NCI-H2171 treated with DMSO at 0.1 percent for 48 hours (cell line): ENCODE measurements at places on chromosomes 7 and 10.

DNA sequence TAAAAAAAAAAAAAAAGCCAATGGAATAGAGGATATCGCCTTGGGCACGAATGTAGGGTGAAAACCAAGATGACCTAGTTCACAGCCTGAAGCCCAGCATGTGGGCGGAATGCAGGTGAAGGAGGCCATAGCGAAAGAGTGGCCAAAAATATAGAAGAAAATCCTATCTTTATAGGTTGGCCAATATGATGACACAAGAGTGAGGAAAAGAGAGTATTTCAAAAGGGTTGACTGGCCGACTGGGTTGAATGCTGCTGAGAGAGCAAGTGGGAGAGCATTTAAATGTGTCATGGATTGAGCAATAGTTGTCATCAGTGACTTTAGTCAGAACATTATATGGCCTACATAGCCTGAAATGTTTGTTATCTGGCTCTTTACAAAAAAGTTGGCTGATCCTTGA, 17.2 kb upstream of the GLI3 start:
- no peak for DNase-seq

- no peak for DNase-seq
Measured at GRCh38 chr7:147197006-147197405, 1080.4 kb downstream of the CNTNAP2 start.

DNA sequence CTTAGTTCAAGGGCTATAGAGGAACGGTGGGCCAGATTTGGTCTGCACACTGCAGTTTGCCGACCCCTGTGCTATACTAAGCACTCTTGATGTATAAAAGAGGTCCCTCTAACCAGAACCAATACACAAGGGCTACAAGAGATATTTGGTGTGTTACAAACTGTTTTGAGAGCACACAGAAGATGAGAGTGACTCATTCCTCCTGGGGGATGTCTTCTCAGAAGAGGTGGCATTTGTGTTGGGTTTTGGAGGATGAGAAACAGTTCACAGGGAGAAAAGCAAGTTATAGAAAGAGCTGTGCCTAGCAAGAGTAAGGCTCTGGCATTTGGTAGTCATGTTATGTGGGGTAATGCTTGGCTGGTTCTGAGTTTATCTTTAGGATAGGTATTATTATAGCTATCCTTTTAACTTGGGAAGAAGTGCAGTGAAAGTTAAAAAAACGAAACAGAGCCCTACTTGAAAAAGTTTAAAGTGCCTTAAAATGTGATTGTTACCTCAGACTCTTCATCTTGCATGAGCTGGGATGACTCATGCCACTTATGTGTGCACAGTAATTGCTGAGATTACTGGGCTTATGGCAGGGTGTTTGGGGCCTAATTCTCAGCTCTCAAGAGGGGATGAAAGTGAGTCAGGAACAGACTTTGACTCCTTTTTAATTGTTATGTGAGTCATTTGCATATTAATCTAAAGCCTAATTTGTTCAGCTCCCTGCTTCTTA, 160.4 kb downstream of the KIF20B start:
- DNase-seq, result no peak

GRCh38 chr7:11726794-11727155, 105.2 kb downstream of the THSD7A start:
- DNase-seq, result no peak

DNA sequence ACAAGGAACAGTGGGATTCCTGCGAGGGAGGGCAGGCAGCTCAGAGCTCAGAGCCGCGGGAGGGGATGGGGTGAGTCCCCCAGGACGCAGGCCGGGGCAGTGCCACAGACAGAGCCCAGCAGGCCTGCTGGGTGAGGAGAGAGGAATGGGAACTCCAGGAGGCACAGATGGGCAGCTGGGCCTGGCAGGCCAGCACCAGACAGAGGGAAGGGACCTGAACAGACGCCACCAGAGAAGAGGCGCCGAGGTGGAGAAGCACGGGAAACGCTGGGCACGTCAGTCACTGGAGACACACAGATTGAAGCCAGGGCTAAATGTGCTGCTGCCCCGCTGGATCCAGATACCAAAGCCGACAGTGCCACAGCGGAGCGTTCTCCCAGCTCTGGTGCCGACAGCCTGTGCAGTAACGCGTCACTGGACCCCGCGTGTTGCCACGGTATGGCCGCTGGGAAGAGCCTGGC, 225.8 kb downstream of the MAD1L1 start:
- no peak for DNase-seq

DNA sequence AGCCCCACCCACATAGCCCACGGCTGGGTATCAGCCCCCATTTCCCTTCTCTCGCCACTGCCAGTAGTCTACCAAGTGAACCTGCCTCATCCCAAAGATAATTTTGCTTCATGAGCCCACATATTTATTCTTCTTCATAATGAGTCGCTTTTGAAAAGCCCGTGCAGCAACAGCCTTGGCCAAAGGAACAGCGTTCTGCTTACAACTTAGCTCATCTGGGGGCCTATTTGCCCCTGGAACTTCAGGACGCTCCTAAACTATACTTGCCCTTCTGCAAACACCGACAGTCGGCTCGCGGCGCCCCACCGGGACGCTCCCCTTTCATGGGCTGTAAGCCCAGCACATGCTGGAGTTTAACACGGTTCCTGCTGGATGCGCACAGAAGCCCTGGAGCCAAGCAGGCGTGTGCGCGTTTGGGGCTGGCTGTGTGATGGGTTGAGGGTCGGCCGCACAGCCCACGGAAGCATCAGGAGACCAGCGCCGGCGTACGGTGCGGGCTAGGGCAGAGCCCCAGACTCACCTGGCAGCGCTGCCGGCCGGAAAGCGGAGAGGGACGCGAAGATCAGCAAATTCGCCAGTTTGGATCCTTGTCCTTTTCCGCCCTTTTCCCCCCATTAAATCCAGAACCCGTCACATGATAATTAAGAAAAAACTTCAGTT, 370 bp downstream of the TMEM60 start:
- no peak for DNase-seq

DNA sequence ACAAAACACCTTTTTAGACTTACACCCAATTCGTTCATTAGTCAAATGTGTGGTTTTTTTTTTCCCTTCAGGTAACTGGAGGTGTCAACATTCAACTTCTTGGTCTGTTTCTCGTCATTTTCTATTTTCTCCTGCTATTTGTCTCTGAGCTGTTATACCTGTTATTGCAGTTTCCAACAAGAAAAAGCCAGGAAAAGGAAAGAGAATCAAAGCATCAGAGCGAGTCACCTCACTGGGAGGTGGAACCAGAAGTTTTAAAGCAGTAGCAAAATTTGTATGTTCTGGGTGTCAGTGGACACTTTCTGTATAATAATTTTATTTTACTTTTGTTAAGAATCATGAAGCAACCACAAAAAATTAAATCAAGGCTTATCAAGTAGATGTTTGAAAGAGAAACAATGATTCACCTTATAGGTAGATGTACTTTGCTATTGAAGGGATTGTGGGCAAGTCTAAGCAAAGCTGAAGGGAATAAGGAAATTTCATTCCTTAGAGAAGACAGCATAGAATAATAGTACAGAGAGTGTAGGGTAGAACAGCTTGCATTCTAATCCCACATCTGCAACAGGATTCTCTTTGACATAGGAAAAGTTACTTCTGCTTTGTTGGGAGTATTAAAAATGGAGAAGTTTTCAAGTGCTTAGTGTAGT, 675.8 kb downstream of the PCDH15 start:
- DNase-seq, result no peak

GRCh38 chr7:100654908-100655831, 1.1 kb downstream of the ACTL6B start:
- DNase-seq, result no peak
